ENCODE measurements at places on chromosomes 1 and 21.

- no peak for DNase-seq
These were observed 156.8 kb downstream of the FASLG start for GRCh38 chr1:172815740-172816139.

GRCh38 chr1:63861052-63861691, 87.4 kb downstream of the ROR1 start:
- DNase-seq = no peak

DNA sequence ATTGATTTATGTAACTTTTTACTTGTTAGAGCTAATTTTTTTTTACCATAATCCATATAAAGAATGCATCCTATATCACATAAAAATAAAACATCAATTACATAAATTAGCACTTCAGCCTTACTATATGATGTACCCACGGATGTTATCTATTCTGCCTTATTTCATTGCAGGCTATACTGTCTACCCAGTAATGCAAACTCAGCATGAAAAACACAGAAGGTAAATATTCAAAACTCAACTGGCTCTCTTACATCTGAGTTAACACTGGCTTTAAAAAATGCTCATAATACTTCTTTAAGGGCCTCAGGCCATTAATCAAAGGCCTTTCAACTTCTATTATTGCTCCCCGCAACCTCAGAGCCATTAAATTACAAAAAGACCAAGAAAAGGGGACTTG, 65.8 kb downstream of the AHCTF1 start:
- DNase-seq = no peak

- no peak for DNase-seq
These were observed 9.1 kb upstream of the LCE2D start for GRCh38 chr1:152654110-152654509.

DNA sequence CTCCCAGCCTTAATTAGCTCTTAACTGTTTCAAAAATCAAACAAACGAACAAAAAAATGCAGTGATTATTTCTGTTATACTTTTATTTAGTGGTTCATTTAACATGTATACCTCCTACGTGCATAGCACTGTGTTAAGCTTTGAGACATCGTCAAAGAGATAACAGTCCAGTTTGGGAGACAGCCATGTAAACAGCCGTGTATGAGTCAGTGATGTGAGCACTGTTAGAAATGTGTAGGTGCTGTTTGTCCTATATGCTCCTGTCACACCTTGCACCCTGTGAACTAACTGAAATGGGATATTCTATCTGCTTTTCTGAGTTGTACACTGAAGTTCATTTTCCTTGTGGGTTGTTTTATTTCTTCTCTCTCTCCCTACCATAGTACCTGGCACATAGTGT, 109.7 kb upstream of the CACYBP start:
- DNase-seq = no peak

DNA sequence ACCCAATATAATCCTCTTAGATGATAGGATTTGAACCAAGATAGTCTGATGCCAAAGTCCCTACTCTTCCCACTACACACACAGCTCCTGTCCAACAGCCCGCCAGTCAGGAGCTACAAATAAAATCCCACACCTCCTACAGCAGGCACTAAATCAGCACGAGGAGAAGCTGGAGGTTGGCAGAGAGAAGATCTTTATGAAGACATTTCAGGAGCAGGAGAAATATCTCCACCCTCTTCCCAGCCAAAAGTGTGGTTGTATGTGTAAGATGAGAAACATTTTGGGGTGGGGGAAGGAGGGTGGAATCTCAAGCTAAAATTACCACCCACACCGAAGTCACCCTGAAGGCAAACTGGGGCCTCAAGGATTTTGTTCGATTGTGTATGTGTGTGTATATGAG, 54.5 kb downstream of the PLXNA2 start:
- no peak for DNase-seq

DNA sequence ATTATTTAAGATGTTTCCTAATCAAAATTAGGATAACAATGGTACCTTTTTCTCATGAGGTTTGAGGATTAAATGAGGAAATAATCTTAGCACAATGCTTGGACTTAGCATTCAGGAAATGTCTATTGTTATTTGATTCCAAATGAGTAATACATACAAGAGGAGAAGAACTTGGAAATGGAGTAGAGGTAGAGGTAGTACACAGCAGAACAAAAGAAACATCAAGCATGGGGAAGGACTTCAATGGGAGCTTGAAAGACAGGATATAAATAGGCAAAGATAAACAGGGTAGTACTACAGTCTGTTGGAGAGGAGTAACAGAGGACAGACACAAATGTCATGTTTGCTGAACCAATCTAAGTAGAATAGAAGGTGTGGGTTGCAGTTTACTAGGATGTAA, 59.5 kb upstream of the RGS2 start:
- DNase-seq = no peak

GRCh38 chr1:81004011-81004410, 796.7 kb upstream of the ADGRL2 start:
- DNase-seq = no peak

DNA sequence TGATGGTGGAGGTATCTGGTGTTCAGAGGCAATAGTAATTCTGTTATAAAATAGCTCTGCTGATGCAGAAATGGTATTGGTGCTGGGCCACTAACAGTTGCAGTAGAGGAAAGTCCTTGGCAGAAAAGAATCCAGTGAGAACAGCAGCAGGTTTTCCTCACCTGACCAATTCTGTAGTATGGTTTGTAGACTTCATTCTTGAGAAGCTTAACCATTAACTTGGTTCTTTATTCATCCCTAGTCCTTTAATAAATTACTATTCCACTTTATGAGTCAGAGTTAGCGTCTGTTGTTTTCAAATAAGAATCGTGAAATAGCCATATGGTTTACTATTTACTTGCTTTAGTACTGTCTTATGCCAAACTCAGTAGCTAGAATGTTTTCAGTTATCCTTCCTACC, 128.5 kb upstream of the SERTAD4 start:
- DNase-seq = no peak

DNA sequence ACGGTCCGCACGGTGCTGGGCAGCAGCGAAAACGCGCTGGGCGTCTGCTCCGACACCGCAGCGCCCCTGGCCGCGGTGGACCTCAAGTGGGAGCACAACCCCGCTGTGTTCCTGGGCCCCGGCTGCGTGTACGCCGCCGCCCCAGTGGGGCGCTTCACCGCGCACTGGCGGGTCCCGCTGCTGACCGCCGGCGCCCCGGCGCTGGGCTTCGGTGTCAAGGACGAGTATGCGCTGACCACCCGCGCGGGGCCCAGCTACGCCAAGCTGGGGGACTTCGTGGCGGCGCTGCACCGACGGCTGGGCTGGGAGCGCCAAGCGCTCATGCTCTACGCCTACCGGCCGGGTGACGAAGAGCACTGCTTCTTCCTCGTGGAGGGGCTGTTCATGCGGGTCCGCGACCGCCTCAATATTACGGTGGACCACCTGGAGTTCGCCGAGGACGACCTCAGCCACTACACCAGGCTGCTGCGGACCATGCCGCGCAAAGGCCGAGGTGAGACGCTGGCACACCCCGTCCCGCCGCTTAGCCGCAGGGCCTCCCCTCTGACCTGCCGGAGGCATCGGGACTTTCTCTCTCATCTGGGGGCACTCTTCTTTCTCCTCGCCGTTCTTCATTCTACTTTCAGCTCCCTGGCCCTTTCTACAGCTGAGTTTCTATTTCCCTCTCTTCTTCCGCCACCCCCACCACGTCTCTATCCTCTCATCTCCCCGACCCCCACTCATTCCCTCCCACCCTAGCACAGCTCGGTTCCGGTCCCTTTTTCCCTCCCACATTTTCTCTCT, 1.0 kb downstream of the NPR1 start:
- DNase-seq = no peak

DNA sequence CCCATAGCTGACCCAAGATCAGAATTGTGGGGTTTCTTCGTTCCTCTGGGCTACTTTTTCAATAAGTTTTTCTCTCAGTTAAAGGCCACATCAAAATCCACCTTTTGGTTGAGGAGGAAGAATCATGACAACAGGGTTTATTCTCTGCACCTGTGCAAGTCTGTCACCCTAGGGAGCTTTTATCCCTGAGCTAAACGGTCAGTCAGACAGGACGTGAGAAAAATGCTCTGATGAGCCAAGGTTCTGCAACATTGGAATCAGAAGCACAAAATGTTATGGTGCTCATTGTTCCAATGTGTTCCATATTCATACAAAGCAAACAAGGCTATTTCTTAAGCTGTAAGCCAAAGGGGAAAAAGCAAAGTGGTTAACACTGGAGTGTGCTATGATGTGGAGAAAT, 7.4 kb upstream of the ERICH3 start:
- no peak for DNase-seq

- no peak for DNase-seq
These were observed 12.5 kb downstream of the CSDE1 start for GRCh38 chr1:114745291-114745690.

DNA sequence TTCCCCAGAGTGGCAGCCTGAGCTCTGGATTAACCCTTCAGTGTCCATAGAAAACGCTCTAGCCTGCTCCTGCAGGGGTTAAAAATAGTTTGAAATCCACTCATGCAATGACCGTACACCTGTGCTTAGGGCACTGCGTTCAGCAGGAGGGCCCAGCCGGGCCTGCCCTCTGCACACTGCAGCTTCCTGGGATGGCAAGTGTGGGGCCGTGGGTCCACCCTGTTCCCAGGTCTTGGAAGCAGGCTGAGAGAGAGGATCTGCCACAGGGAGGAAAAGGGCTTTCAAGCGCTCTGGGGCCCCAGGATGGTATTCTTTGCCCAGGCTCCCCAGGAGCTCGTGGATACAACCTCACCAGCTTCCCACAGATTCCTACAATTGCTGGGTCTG, 1.5 kb upstream of the S100B start:
- no peak for DNase-seq

- no peak for DNase-seq
These were observed 25.5 kb upstream of the PSMG1 start for GRCh38 chr21:39208624-39209333.

DNA sequence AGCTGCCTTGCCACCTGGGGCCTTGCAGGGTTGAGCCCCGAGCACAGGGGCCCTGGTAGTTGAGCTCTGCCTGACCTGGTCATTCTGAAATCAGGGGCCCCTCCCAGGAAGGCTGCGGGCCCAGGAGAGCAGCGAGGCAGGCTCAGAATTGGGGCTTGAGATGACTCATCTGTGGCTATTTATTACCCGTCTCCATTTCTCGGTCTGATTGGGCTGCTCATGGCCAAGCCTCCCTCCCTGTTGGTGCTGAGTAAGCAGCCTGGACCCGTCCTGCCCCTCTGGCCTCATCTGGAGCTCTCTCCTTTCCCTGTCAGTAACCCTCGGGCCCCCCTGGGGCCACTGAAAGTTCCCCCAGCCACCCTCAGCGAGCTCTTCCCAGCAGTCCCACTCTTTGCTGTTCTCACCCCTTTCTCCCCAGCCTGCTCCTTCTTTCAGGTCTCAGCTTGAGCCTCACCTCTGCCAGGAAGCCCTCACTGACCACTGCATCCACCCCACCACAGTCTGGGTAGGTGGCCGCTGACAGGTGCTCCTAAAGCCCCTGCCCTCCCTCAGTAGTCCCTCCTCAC, 11.0 kb upstream of the TNFRSF8 start:
- no peak for DNase-seq

DNA sequence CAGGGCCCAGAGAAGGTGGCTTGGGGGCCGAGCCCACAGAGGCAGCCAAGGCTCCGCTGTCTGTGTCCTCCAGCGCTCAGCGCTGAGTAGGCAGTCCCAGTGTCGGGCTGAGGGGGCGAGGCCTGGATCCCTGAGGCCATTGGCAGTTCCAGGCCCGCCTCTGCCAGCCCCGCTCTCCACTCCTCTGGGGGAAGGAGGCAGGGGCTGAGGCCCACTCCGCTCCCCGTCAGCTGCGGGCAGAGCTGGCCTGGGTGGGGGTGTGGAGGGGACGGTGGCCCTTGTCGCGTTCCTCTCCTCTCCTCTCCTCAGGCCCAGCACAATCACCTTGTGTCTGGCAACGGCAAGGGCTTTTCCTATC, 132.8 kb downstream of the CASZ1 start:
- peak; percentile 46 for DNase-seq

- no peak for DNase-seq
These were observed 925 bp upstream of the ARHGEF10L start for GRCh38 chr1:17538428-17539117.

DNA sequence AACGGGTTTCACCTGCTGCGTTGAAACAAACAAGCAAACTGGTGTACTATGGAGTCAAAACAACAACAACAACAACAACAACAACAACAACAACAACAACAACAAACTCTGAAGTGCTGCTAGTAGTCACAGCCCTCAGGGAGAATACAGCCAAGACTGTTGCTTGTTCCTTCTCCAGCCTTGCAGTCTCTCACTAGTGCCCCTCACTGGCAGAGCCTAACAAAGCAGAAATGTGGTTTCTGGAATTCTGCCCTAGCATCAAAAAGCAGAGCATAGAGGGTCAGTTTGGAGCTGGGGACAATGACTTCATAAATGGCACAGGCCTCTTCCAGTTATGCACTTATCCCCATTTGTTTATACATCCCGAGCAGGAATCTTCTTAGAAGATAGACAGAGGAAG, 187.4 kb downstream of the KCNK2 start:
- no peak for DNase-seq

GRCh38 chr1:210695026-210695425, 366.3 kb downstream of the HHAT start:
- no peak for DNase-seq

DNA sequence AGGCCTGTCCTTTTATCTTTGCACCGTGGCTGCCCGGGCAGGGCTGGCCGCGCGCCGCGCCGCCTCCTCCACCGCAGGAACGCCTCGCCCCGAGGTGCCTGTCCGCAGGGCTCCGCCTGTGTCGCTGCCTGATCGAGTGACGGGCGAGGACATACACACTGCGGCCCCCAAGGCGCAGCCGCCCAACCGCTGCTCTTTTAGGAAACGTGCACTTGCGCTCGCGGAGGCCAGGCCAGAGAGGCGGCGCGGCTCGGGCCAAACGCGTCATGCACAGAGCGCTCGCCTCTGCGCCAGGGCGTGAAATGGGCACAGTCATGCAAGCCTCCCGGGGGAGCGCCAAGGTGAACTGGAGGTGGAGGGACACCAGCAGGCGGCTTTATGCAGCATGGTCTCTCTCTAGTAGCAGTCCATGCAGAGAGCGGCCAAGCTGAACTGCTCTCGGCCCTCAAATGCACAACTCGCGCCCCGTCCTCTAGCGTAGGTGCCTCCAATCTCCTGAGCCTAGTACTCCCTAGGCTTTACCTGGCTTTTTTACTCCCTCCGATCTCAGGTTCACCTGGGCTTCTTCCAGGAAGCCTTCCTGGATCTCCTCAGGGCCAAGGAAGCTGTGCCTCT, 12.9 kb downstream of the TRABD2B start:
- no peak for DNase-seq

DNA sequence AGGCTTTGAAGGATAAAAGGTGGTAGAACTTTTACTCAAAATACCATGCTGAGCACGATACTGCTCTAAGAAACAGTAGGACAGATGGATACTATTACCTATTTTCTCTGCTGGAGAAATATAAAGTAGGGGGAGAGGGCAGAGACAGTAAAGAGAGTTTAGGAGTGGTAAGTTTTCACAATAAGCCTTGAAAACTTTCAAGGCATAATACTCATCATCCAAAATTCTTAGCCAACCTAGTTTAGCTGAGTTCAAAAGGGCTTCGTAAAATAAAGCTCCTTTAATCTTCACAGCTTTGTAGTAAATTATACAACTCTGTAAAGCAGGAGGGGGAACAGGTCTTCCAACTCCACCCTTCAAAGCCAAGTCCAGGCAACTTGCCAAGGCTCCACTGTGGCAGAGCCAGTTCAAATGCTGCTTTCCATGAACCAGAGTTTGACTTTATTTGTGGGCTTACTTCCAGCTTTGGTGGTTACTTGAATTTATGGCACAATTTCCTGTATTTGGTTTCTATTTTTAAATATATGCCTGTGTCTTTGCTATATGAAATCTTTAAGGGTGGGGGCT, 15.5 kb downstream of the TEX38 start:
- DNase-seq = no peak
